Stimulated activated CD8-positive, alpha-beta memory T cell treated with anti-CD3 and anti-CD28 coated beads, Interleukin-4, amount 100 ng/mL, for 1 hour (primary cell): ENCODE measurements at places on chromosomes 6 and 20.

DNA sequence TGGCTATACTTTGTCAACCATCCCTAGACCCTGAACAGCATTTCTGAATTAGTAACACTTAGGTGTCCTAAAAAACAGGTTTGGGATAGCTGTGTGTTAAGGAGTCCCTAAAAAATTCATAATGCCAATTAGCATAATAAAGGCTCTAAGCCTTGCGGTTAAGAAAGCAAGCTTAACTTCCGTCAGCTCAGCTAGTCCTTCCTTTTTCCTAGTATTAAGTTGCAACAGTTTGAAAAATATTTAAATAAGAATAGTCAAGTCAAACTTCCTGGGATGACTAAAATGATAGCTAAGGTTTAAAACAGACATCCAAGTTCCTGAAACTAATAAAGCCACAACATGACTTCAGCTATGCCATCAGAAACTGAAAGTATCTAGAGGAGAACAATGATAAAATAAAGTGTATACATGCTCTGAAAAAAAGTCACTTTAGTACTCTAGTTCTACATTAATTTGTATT is 3.5 kb downstream of the AKIRIN2 start:
- DNase-seq = no peak

DNA sequence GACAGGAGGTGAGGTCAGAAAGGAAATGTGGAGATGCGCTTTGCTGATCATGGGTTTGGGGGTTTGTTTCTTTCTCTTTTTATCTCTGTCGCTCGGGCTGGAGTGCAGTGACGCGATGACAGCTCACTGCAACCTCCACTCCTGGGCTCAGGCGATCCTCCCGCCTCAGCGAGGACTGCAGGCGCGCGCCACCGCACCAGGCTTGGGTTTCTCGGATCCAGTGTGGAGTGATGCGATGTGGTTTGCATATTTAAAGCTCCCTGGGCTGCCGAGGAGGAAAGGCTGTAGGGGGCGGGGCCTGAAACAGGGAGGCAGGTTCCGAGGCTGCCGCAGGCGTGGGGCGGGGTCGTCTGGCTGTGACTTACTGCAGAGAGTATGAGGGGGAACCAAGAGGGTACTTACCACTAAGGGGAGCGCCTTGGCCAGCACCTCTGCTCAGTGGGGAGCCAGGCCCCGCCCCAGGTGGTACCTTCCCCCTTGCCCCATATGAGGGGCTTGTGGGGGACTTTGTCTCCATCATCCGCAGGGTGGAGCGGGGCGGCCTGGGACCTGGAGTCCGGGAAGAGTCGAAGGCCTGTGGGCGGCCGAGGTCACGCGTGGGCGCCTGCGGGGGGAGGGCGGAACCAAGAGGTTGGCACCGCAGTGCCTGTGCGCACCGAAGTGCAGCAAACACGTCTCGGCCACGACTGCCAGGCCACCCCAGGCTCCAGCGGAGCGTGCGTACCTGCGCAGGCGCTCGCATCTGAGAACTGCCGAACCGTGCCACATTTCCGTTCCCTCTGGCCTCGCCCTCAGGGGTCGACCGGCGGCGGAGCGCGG is 12.7 kb upstream of the BAK1 start:
- no peak for DNase-seq

- DNase-seq = no peak
Measured at GRCh38 chr6:7419065-7419464, 29.5 kb downstream of the RIOK1 start.

DNA sequence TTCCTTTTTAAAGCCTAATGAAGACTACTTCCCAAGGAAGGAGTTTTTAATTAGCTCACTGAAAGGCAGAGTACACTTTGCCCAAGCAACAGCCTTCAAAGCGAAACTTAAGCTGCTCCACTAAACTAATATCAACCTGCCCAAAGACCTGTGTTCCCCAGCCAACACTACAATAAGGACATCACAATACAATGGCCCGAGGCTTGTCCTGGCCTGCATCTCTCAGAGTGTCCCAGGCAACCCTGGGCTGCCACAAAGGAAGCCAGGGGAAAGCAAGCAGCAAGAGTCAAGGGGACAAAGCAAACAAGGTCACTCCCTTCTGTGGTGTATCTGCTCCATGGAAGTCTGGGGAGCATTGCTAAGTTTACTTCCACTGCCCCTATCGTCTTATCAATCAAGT is 52.3 kb downstream of the PIGU start:
- DNase-seq = no peak

- no peak for DNase-seq
Measured at GRCh38 chr6:44567406-44567805, 179.9 kb downstream of the CDC5L start.

DNA sequence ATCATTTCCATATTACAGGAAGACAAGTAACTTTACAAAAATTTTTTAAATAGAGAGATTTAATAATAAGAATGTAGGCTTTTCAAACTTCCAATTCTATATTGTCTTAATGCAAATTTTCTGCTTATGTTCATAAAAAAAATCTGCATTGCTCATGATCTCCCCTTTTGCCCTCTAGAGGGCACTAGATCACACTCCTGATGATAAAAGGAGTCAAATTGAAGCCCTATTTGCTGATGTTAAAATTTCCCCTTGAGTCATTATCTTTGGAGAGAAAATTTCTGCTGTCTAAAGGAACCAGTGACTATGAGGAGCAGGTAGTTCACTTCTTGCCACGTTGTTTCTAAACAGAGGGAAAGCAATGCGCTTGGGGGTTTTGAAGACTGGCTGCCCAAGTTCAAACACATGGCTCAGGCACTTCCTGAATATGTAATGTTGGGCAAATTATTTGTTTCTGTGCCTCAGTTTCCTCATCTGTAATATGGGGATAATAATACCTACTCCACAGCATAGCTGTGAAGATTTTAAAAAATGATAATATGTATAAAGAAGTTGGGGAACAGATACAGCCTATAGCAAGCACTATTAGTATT is 874.2 kb downstream of the TFAP2A start:
- no peak for DNase-seq

GRCh38 chr20:35395728-35396127 is 16.0 kb downstream of the UQCC1 start:
- no peak for DNase-seq

DNA sequence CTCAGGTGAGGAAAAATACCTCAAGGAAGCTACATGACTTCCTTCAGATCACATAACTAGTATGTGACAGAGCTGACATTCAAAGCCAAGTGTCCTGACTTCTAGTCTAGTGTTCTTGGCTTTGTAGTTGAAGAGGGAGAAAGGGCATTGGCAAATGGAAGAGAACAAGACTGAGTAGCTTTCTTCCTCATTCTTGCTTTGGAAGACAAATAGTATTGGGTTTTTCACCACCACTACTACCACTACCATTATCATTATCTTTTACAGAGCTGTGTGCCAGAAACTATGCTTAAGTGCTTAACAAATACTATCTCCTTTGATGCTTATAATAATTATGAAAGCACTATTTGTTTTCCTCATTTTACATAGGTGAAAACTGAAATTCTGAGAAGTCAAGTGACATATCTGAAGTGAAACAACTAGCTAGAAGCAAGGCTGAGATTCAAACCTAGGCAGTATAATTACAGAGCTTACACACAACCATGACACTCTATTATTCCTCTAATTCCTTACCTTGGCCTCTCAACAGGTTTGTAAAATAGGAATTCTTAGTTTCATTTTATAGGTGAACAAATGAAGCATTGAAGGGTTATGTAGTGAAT is 6.8 kb downstream of the ACSS2 start:
- DNase-seq = no peak

DNA sequence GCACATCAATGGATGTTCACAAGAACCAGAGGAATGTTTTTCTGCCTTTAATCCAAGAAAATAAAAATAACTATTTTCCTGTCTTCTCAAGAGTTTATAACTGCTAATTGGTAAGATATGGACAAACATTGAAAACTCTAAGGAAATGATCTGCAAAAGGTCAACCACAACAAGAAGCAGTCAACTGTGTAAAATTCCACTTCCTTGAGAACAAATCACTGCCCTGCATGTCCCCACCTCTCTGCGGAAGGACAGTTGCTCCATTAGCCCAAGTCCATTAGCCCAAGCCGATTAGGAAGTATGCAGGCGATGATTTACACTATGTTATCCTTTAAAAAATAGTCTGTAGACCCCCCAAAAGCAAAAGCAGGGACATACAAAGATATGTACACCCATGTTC is 27.6 kb downstream of the SLC22A23 start:
- DNase-seq = no peak

GRCh38 chr20:21104921-21105320 is 1.2 kb downstream of the LINC00237 start:
- no peak for DNase-seq

DNA sequence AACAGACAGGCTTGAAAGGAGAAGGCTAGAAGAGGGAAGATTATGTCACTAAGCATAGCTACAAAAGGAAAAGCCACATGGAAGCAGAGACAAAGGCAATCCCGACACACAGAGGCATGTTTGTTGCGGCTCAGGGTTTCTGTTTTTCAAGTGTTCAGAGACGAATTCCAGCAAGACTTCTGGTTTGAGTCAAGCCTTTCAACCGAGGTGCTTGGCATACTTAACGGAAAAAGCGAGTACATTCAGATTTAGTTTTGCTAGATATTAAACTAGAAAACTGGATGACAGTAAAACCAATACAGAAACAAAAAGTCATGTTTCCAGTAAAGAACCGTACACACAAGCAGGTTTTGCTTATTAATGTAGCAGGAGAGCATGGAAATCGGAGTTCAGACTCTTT is 27.2 kb downstream of the MCUR1 start:
- no peak for DNase-seq

DNA sequence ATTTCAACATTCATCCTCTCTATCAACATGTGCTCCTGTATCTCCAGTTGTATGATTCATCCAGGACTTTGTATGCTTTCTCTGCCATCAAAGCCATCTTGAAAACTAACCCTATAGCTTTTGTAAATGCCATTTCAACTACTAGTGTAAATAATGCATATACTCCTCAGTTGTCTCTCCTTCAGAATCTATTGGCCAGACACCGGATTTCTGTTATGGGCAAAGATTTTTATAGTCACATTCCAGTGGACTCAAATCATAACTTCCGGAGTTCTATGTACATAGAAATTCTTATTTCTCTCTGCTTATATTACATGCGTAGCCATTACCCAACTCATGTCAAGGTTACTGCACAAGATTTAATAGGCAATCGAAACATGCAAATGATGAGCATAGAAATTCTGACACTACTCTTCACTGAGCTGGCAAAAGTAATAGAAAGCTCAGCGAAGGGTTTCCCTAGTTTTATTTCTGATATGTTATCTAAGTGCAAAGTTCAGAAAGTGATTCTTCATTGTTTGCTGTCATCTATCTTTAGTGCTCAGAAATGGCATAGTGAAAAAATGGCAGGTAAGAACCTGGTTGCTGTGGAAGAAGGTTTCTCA is 54.8 kb downstream of the PGM3 start:
- DNase-seq = no peak

DNA sequence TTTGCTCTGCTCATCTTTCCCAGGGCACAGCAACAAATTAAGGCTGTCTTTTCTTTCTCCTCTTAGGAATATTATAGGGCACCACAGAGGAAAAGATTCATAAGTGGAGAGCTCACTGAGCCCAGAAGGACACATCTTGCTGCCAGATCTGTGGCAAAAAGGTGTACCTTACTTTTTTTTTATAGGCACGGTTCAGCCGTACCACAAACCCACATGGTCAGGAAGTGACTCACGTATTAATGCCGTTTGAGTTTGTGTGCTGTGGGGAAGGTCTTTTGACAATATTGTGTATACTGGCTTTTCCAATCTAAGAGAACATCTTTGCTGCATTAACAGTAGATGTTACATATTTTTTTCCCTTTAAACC is 28.4 kb downstream of the PAQR8 start:
- DNase-seq = peak; percentile 27

DNA sequence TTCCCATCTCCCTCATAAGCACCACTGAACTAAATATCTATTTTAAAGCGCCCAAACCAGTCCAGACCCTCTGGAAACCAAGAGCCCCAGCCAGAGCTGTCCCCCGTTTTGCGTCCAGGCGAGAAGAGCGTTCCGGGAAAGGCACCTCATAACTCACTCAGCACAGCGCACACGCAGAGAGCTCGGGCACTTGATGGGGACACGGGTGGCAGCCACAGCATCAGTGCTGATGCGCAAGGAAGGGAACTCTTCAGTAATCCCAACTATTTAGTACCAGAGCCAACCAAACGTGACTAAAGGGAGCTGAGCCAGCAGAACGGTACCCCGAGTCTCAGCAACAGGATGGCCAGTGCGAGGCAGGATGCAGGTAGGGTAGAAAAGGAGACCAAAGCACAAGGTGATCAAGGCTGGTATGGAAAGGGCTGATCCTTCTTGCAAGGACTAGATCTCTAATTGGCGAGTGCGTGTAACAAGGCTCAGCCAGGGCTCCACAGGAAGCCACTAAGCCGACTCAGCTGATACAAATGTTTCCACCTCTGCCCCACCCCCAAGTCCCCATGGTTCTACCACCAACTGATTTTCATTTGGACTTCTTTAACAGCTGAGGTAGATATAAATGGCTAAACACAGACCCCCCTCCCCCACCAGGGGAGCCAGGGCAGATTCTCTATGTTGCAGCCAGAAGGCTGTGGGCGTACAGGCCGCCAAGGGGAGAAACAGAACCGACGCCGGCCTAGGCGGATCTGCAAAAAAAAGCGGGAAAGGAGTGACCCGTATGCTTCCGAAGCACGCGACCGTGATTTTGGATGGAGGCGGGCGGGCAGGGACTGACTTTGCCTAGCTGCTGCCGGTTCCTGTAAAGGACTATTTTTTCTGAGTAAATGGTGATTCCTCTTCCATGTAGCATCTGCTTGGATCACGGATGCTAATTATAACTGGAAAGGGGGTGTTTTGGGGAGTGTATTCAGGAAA is 183.5 kb upstream of the COL21A1 start:
- DNase-seq = no peak

- peak; percentile 18 for DNase-seq
Measured at GRCh38 chr6:17600527-17601385, 654 bp downstream of the FAM8A1 start.

- DNase-seq = no peak
Measured at GRCh38 chr6:170210026-170210390, 80.9 kb downstream of the DLL1 start.

GRCh38 chr6:114344971-114345275 is 2.1 kb upstream of the HS3ST5 start:
- DNase-seq = no peak

GRCh38 chr6:48560408-48560807 is 449.4 kb upstream of the PTCHD4 start:
- DNase-seq = no peak

DNA sequence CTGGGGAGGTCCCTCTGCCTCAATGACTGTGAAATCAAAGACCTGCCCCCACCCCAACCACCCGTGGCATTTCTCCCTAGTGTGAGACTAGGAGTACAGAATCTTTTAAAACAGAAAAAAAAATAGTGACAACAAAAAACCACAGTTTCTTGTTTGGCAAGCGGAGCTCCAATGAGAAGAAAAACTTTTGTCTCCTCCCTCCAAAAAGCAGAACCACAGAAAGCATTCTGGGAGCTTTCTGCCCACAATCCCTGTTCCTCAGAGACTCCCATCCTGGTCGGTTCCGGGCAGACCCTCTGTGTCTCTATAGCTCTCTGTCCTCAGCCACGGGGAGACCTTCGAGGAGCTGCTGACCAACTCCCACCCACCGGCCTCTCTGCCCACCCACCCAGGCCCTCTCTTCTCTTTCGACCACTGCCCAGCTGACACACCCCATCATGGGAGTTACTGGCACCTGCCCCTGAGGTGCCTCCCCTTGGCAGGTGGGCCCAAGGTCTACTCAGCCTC is 4.9 kb downstream of the PREX1 start:
- no peak for DNase-seq
